ELR (cell line): ENCODE measurements at places on chromosomes 7 and 10.

- DNase-seq = no peak
These were observed 11.7 kb upstream of the GPR37 start for GRCh38 chr7:124777268-124777667.

DNA sequence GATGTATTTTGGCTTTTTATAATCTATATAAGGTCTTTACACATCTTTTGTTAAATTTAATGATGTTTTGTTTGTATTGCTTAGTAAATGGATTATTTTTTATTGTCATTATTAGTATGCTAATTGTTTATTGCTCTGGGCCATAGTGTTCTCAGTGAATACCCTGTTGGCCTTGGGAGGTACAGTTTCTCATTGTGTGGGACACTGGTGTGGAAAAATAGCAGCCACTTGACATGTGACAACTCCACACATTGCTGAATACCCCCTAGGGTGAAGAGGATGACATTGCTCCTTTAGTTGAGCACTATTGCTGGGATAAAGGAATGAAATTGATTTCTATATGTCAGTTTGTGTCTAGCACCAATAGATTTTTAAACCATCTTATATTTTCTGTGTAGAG, 130.9 kb downstream of the CCNY start:
- no peak for DNase-seq

GRCh38 chr7:124761164-124761715, 4.4 kb downstream of the GPR37 start:
- no peak for DNase-seq

- no peak for DNase-seq
These were observed 180.8 kb downstream of the USP6NL start for GRCh38 chr10:11430421-11431215.

- DNase-seq = peak; percentile 61
These were observed 65.7 kb downstream of the SND1 start for GRCh38 chr7:127717502-127718339.

GRCh38 chr10:30847199-30847598, 184.5 kb downstream of the ZNF438 start:
- DNase-seq = no peak
